CD8-positive, alpha-beta memory T cell (primary cell): ENCODE measurements at places on chromosomes 4 and X. TPM values are rescaled to one million over a fixed set of nuclear protein-coding genes. Genes with fewer than 3 reads are reported as not detected.
A peak's percentile ranks its signal among the peaks of the same experiment; 100 is the strongest.

XKRX gene
- total RNA-seq = not detected

MMRN1 gene
- not detected for total RNA-seq

LAGE3 gene
- total RNA-seq = 74.6 TPM

UBQLN2 gene
- 31.6 TPM for total RNA-seq

GNRHR gene
- not detected for total RNA-seq

- DNase-seq = no peak
Observed at GRCh38 chr4:73897380-73898136, 28.4 kb downstream of the CXCL1 start.

DNA sequence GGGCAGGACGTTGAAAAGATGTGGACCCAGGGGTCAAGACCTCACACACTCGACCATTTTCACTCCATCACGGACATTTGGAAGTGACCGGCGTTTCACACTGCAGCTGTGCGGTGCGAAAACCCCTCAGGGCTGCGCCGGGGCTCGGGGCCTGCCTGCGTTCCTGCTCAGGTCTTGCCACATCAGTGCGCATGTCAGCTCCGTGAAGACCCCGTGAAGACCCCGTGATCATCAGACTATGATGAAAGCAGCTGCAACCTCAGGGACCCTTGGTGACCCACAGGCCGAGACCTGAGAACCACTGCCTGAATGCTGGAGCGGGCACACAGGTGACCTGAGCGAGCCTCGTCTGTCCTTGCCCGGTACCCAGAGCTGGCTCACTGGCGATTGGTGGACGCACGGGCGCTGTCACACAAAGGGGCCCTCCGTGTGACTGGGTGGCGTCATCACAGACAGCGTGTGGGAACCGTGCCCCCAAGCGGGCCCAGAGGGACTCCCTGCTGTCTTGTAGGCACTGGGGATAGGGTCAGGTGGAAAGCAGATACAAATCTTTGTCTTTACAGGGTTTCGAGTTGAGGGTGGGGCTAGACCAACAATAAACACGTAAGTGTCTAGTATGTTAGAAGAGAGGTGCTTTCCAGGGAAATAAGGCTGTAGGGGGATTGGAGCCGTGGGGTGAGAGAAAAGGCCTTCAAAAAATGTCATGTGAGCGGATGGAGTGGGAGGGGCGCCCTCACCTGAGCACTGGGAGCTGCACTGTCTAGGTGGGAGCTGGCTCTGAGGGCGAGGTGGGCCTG is 12.7 kb downstream of the MSANTD1 start:
- no peak for DNase-seq

GRCh38 chrX:3384327-3384726 is 37.9 kb upstream of the MXRA5 start:
- DNase-seq = no peak

GRCh38 chr4:68373513-68373912 is 23.6 kb upstream of the YTHDC1 start:
- peak; percentile 24 for DNase-seq

DNA sequence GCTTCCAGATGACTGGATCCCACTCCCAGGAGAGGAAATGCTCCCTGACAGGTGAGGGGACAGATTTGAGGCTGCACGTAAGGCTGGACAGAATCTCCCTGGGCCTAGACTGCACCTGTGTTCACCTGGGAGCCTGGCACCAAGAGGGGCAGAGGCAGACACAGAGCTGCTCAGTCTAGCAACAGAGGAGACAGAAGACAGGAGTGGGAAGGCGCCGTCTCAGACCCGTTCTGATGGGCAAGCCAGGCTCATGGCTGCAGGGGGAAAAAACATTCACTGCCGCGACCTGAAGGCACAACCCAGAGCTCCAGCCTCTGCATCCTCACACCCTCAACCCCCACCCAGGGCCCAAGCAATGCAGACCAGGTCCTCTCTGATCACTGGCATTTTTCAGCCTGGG is 16.8 kb downstream of the BCAP31 start:
- no peak for DNase-seq

DNA sequence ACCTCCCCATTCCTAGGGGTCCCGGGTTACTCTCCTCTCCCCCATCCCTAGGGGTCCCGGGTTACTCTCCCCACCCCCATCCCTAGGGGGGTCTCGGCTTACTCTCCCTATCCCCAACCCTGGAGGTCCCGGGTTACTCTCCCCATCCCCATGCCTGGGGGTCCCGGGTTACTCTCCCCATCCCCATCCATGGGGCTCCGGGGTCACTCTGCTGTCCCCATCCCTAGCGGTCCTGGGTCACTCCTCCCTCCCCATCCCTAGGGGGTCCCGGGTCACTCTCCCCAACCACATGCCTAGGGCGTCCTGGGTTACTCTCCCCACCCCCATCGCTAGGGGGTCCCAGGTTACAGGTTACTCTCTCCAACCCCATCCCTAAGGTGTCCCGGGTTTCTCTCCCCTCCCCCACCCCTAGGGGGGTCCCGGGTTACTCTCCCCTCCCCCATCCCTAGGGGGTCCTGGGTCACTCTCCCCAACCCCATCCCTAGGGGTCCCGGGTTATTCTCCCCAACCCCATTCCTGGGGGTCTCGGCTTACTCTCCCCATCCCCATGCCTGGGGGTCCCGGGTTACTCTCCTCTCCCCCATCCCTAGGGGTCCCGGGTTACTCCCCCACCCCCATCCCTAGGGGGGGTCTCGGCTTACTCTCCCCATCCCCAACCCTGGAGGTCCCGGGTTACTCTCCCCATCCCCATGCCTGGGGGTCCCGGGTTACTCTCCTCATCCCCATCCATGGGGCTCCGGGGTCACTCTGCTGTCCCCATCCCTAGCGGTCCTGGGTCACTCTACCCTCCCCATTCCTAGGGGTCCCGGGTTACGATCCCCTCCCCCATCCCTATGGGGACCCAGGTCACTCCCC is 821 bp downstream of the ASMTL start:
- no peak for DNase-seq

DNA sequence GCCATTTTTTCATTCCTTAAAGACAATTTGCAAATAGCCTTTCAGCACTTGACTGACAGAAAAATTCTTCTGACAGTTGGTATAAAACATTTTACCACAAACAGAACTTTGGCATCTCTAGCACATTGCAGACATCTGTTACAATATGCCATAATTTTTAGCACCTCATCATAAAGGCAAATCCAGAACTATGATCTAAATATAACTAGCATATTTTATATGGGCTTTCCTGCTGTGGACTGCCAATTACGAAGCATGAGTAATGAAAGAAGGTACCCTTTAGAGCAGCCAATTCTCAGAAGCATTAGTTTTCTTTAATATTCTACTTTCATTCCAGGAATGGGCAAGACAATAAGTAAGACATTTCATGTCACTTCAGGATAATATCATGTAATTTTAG is 647.4 kb upstream of the GALNT7 start:
- no peak for DNase-seq

DNA sequence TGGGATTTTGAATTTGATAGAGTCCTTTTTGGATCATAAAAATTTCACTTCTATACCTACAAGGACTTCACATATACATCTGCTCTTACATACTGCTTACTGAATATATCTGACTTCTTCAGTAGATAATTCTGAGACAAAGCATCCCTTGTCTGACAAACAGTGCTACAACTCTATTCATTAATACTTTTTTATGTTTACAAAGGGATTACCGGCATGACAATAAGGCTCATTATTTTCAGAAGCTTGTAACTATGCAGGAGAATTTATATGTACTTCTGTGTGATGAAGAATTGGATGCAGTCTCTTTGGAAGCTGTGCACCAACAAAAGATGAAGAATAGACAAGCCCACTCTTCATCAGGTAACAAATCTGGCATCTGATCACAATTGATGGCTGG is 1070.3 kb downstream of the STIM2 start:
- DNase-seq = no peak

- no peak for DNase-seq
Observed at GRCh38 chr4:187618701-187619281, 376.8 kb upstream of the ZFP42 start.
